Brain pericyte (primary cell): ENCODE measurements at places on chromosomes 7 and 10.

- DNase-seq, result no peak
Measured at GRCh38 chr7:157775021-157775559, 438.3 kb downstream of the DNAJB6 start.

DNA sequence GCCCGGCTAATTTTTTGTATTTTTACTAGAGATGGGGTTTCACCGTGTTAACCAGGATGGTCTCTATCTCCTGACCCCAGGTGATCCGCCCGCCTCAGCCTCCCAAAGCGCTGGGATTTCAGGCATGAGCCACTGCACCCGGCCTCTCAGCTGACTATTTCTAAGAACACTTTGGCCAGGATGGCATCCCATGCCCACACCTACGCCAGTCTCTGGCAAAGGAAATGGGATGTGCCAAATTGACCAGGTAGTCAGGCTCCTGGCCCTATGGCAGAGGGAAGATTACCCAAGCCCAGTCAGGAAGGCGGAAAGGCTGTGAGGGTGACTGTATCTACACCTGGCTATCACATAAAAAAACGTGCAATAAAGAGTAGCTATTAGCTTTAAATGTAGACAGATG lies 94.1 kb upstream of the DUSP5 start:
- no peak for DNase-seq

GRCh38 chr7:158083526-158084310 lies 503.9 kb downstream of the PTPRN2 start:
- no peak for DNase-seq

GRCh38 chr7:32227746-32228145 lies 157.5 kb upstream of the PDE1C start:
- DNase-seq, result no peak

- no peak for DNase-seq
Measured at GRCh38 chr7:99693427-99694200, 13.8 kb upstream of the CYP3A5 start.

GRCh38 chr7:20998309-20998708 lies 211.6 kb upstream of the SP8 start:
- no peak for DNase-seq
